Right ventricle myocardium inferior (tissue), 1 donor: ENCODE measurements at places on chromosomes 11 and 22. TPM values are rescaled to one million over a fixed set of nuclear protein-coding genes. Genes with fewer than 3 reads are reported as not detected.

The SLC15A3 gene
- 20.8 TPM for total RNA-seq

The TMEM191C gene
- 1.2 TPM for total RNA-seq

The RIMBP3C gene
- not detected for total RNA-seq

The UBTFL1 gene
- total RNA-seq, result not detected

The TEX54 gene
- total RNA-seq, result not detected

The C1QTNF4 gene
- 0.24 TPM for total RNA-seq

The ACTN3 gene
- total RNA-seq, result not detected
